Activated CD4-positive, alpha-beta T cell treated with anti-CD3 and anti-CD28 coated beads for 36 hours (primary cell): ENCODE measurements at places on chromosomes 5 and 9. TPM values are rescaled to one million over a fixed set of nuclear protein-coding genes. Genes with fewer than 3 reads are reported as not detected.

PPP3R2 gene
- total RNA-seq, result not detected

UBE2QL1 gene
- total RNA-seq, result not detected

TNFAIP8 gene
- 166 TPM for total RNA-seq

HAVCR1 gene
- total RNA-seq, result 0.65 TPM

AGXT2 gene
- not detected for total RNA-seq

SCAI gene
- total RNA-seq, result 13.0 TPM

ARHGAP26 gene
- total RNA-seq, result 12.8 TPM

SOHLH1 gene
- total RNA-seq, result not detected

LAMC3 gene
- 0.40 TPM for total RNA-seq

GARIN3 gene
- 0.79 TPM for total RNA-seq

PCDHB8 gene
- total RNA-seq, result not detected

GOLGA1 gene
- 17.4 TPM for total RNA-seq

NTRK2 gene
- total RNA-seq, result 1.8 TPM

FAXDC2 gene
- 0.14 TPM for total RNA-seq

DMGDH gene
- 0.86 TPM for total RNA-seq

TRMO gene
- 20.7 TPM for total RNA-seq

CKS2 gene
- 236 TPM for total RNA-seq

ADAMTS19 gene
- not detected for total RNA-seq

GMCL2 gene
- not detected for total RNA-seq

DBN1 gene
- total RNA-seq, result 29.5 TPM

EIF4E1B gene
- total RNA-seq, result not detected

GFRA3 gene
- total RNA-seq, result not detected

PDE8B gene
- total RNA-seq, result not detected

TXNDC8 gene
- not detected for total RNA-seq

STING1 gene
- total RNA-seq, result 178 TPM
